ENCODE measurements at places on chromosomes 3 and 15. TPM values are rescaled to one million over a fixed set of nuclear protein-coding genes. Genes with fewer than 3 reads are reported as not detected.

The TM4SF18 gene
- total RNA-seq, result not detected

The CAPN3 gene
- total RNA-seq, result 3.3 TPM

The DBR1 gene
- 14.9 TPM for total RNA-seq

The LRRC2 gene
- total RNA-seq, result 2.2 TPM

The SLC51B gene
- total RNA-seq, result not detected

The SNTN gene
- total RNA-seq, result not detected

The LRRC3B gene
- not detected for total RNA-seq

GRCh38 chr3:101950510-101950909 lies 101.2 kb downstream of the NFKBIZ start:
- no peak for DNase-seq

GRCh38 chr15:99983886-99984286 lies 250.6 kb upstream of the LYSMD4 start:
- DNase-seq, result no peak

GRCh38 chr15:69666441-69666882 lies 213.8 kb downstream of the RPLP1 start:
- no peak for DNase-seq

DNA sequence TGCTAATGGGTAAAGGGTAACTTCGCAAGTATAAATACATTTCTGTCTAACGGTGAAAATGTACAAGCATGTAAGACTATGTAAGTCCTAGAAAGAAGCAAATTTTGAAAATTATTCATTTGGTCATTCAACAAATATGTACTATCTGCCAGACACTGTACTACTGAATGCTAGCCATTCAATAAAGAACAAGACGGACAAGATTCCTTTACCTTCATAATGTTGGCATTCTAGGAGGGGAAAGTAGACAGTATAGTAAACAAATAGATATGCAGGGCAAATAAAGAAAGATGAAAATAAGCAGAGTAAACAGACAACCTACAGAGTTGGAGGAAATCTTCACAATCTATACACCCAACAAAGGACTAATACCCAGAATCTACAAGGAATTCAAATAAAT lies 32.7 kb downstream of the C3orf70 start:
- DNase-seq, result no peak

DNA sequence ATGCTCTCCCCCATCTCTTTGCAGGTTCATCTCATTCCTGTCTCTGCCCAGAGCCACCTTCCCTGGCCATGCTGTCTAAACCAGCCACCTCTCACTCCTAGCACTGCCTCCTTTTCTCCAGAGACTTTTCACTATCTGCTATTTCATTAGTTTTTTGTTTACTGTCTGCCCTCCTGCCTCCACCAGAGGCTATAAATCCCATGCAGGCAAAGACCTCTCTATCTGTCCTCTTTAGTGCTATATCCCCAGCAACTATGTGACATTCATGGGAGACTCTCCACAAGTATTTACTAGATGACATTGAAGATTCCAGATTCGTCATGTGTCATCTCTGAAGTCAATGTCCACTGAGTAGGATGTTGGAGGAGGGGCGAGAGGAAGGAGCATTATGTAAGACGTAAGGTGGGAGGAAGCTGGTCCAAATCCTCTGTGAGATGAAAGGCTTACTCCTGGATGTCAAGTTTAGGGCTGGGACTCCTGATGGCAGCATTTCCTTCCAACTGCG lies 3.4 kb upstream of the FAM43A start:
- DNase-seq, result no peak

- no peak for DNase-seq
Observed at GRCh38 chr3:66666362-66666761, 165.5 kb upstream of the LRIG1 start.

- DNase-seq, result no peak
Observed at GRCh38 chr3:112101916-112102315, 15.7 kb downstream of the C3orf52 start.

DNA sequence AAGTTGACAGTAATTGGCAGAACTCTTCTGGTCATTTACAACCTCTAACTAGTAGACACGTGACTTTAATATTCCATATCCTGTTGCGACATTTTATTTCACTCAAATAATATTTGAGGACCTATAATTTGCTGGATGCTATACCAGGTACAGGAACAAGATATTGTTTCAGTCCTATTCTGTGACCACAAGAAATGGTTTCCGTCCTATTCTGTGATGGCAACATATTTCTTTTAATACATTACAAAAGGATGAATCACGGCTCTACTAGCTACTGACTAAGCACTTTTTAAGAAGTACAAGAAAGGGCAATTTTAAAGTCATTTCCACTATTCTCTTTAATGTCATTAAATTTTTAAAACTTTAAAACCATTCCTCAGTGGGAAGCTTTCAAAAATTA lies 400.2 kb downstream of the CNTN3 start:
- DNase-seq, result no peak

DNA sequence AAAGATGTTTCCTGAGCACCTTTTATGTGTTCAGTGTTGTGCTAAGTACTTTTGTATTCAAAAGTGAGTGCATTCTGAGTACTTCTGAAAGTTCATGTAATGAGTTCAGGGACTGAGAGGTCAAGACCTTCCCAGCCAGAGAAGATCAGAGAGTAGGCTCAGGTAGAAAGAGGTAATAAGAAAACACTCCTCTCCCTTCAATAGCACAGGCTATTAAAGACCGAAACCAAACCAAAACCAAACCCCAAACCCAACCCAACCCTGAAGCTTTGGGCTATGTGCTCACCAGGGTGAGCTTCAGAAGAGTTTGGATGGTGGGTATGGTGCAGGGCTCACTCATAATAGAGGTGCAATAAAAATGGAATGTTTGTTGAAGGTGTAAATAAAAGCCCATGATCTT lies 76.7 kb upstream of the FAM3D start:
- DNase-seq, result no peak

- peak; percentile 66 for DNase-seq
Observed at GRCh38 chr3:14791343-14791945, 27.3 kb upstream of the FGD5 start.

- no peak for DNase-seq
Observed at GRCh38 chr15:93378558-93378957, 289.5 kb upstream of the RGMA start.

- DNase-seq, result no peak
Observed at GRCh38 chr15:67175643-67176071, 78.8 kb downstream of the AAGAB start.

- no peak for DNase-seq
Observed at GRCh38 chr3:41075975-41076374, 123.3 kb upstream of the CTNNB1 start.

DNA sequence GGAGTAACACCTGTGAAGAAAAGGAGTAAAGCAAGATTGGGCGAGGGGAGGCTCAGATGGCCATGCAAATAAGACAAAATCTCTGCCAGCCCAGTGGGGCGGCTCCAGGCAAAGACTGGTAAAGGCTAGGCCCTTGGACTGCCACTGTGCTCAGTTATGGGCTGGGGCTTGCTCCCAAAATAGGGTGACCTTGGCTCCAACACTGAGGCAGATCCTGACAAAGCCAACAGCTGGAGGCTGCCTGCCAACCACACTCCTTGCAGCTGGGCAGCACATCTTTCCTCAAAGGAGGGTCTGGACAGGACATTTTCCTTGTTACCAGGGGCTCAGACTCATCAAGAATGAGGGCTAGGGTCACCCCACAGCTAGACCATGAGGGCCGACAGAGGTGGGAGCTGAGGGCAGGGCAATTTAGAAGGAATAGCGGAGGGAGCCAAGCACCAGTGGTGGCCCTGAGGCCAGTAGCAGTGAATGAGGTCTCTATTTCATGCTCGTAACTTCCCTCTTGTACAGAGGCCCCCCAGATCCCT lies 86.1 kb downstream of the CHRD start:
- DNase-seq, result peak; percentile 29

DNA sequence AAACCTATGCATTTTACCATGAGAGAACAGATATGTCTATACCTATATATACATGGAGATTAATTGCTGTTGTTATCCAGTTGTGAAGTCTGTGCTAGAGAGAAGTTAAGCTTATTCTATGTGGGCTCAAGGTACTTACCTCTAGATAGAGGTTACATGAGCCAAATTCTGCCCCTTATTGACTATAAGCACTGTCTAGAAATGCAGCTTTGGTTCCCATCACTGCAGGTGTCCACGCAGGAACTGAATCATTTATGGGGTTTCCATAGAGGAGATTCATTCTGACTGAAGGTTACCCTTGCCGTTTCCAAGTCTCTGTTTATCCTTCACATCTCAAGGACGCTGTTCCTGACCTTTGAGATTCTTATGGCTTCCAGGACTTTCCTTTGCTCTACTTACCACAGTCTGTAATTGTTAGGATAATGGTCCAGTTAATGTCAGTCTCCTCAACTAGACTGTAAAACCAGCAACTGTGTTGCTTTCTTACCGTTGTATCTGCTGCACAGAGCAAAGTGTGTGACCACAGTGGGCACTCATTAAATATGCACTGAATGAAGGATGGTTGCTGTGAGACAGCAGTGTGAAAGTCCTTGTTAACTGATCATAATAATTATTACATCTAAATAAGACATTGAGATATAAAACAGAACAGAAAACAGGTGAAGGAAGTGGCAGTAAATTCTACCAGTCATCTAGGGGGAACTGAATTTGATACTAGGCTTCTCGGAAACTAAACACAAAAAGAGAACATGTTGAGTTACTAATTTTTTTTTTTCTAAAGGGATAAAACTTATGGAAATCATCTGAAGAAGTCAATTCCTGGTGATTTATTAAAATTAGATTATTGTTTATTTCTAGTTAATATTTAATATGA lies 44.0 kb upstream of the BCL6 start:
- no peak for DNase-seq

GRCh38 chr3:186828340-186828739 lies 14.2 kb upstream of the ADIPOQ start:
- no peak for DNase-seq

GRCh38 chr3:126253072-126253471 lies 72.7 kb upstream of the ALDH1L1 start:
- DNase-seq, result no peak

DNA sequence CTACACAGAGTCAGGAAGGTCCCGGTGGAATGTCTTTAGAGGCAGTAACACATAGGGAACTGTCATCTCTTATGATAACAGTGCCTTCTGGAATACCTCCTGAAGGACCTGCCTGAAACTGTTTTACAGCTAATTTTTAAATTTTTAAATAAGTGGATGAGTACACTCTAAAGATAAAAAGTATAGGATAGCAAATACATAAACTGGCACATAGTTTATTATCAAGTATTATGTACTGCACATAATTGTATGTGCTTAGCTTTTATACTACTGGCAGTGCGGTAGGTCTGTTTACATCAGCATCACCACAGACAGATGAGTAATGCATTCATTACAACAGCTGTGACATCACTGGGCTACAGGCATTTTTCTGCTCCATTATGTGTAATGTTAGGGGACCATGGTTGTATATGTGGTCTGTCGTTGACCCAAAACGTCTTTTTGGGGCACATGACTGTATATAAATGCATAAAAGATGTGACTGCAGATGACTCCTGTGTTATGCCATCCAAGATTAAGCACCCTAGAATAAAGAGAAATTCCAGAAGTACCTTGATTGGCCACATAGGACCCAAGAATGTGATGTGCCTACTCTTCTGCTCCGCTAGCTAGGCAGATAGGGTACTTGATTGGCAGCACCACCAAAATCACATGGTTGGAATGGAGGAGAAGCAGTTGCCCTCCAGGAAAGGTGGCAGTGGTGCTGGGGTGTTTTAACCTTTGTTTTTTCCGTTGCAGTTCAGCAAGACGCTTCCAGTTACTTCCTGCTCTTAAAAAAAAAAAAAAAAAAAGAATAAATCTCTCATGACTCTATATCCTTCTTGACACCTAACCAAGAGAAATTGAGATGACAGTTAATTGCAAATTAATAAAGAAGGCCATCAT lies 3.3 kb downstream of the VPS8 start:
- no peak for DNase-seq

DNA sequence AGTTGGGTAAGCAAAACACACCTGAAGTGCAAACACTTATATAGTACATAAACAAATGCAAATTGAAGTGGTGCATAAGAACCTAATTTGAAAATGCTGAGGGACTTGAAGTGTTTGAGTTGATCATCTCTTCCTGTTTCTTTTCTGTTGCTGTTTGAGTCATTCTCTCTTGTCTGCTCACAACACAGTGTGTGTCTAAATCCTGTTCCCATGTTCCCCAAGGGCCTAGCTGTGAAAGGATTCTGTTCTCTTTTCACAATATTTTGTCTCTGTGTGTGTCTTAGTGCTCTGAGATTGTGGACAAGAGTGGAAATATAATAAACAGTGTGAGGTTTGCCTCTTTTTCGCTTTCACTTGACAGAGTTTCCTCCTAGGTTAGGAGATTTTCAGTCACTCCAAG lies 6.1 kb downstream of the CD96 start:
- no peak for DNase-seq

DNA sequence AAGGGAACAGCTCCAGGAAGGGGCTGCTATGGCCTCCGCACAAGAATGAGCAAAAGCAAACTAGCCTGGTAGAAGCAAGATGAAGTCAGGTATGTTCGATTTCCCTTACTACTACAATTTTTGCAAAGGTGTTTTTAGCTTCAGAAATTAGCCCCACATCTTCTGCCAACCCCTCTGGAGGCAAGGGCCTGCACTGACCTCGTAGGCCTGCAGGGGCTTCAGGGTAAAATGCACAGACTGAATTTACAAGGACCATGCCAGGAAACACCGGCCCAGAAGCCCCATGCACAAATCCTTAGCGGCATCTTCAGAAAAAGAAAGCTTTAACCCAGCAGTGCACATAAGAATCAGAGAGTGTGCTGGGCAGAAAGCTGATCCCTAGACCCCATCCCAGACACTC lies 53.0 kb downstream of the SLC6A1 start:
- no peak for DNase-seq

DNA sequence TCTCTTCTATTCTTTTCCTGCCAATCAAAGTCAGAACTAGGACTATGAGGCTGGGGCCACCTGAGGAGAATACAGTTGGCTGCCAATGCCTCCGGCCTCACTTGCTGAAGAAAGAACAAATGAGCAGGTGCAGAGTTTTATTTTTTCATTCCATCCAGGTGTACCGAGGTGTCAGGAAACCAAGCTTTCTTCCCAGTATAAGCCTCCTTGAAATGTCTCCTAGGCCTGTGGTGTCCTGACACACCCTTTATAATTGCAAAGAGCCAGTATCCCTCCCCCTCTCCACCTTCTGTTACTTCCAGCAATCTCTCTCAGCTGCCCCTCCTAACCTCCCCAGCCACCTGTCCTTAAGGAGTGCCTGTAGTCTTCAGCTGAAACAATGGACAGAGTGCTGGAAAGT lies 127.9 kb downstream of the SLC9A9 start:
- no peak for DNase-seq

DNA sequence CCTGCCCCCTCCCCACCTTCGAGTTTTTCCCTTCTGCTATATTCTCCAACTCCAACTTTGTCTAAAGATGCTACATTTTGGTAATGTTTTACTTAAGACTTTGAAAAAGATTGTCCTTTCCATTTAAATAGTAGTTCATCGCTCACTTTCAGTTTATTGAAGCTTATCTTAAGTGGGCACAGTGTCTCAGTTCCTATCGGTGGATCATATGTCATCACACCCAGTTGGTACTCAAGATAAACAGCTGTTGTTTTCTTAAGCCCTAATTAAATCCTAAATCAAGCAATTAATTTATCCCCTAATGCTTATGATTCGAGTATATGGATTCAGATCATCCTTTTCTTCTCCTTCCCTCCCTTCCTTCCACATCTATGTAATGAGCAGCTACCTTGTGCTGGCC lies 210.7 kb downstream of the TLE3 start:
- no peak for DNase-seq
